CD4-positive, alpha-beta T cell treated with Interleukin-1 beta for 1 hour (primary cell): ENCODE measurements at places on chromosomes 3 and 15.

DNA sequence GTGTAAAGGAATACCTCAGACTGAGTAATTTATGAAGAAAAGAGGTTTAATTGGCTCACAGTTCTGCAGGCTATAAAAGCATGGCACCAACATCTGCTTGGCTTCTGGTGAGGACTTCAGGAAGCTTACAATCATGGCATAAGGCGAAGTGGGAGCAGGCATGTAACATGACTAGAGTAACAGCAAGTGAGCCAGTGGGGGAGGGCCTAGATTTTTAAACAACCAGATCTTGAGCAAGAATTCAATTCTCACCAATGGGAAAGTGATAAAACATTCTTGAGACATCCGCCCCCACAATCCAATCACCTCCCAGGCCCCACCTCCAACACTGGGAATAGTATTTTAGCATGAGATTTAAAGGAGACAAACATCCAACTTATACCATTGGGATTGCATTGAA, 44.2 kb upstream of the BCL2A1 start:
- no peak for DNase-seq

DNA sequence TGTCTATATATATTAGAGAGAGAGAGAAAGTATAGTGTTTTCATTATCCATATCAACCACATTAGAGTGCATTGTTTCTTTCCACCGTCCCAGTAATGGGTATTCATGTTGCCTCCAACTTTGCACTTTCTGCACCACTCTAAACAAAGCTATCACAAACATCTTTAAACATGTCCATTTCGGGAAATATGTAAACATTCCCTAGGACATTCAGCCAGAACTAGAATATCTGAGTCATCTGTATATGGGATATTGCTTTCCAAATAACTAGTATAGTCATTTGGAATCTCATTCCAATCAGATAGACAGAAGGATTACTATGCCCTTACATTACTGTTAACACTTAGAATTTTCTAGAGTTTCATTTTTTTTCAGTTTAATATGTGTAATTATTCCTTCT, 914.9 kb upstream of the EPHA6 start:
- DNase-seq: no peak

DNA sequence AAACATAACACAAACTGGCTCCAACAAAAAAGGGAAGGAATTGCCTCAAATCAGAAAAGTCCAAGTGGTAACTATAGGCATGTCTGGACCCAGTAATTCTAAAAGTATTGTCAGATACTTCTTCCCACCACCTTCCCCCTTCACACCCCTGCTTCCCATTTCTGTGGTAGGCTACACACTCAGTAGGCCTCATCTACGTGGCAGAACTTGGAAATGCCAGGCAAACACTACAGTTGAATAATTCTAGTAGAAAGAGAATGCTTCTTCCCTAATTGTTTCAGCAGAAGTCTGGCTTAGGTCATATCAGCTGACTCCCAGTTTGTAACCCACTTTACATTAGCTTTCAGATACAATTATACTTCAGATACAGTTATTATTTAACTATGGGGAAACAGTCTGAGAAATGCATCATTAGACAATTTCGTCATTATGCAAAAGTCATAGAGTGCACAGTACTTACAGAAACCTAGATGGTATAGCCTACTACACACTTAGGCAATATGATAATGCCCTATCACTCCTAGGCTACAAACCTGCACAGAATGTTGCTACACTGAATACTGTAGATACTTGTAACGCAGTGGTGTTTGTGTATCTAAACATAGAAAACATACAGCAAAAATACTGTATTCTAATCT, 6.4 kb downstream of the SETMAR start:
- no peak for DNase-seq

GRCh38 chr3:195097331-195098255, 173.4 kb downstream of the XXYLT1 start:
- DNase-seq: no peak

- DNase-seq: peak; percentile 13
Observed at GRCh38 chr3:69058180-69058946, 6.2 kb upstream of the TMF1 start.

DNA sequence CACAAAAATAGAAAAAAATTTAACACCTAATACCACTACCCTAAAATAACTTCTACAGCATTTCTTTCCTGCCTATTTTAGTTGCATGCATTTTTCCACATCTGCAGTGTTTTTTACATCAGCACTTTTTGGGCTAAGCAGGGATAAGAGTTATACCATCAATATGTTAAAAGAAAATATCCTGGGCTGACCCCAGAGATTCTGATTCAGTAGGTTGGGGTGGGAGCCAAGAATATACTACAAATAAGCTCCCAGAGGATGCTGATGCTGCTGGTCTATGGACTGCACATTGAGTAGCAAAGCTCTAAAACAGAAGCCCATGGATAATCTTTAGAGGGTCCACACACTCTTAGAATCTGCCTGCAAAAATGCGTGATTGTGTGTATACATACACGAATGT, 14.8 kb downstream of the FYCO1 start:
- DNase-seq: no peak

GRCh38 chr3:159982442-159982974, 6.1 kb upstream of the IL12A start:
- no peak for DNase-seq
